AML-193 (cell line): ENCODE measurements at places on chromosomes 11 and 22.

DNA sequence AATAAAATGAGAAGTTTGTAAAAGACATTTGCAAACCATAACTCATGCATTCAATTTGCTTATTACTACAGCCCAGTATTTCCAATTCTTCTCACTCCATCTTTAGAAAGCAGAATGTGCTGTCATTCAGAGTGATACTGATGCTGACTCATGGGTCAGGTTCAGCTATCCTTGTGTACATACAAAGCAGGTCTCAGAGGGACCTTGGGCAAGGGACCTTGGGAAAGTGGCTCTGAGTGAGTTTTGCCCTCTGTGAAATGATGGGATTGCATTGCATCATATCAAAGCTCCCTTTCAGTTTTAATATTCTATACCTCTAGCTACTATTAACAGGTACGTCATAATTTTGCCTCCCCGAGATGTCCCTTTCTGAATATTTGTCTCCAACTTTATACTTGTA, 848.7 kb downstream of the OPCML start:
- DNase-seq, result no peak

- DNase-seq, result no peak
Measured at GRCh38 chr11:77174559-77174958, 46.5 kb downstream of the MYO7A start.

- no peak for DNase-seq
Measured at GRCh38 chr11:33377412-33378370, 120.5 kb downstream of the HIPK3 start.

GRCh38 chr22:37282385-37282677, at the start of gene CYTH4:
CYTH4 (plus strand) TSS chr22:37282508; CDS start chr22:37282570, 62 bp downstream.
- peak; percentile 55 for DNase-seq

DNA sequence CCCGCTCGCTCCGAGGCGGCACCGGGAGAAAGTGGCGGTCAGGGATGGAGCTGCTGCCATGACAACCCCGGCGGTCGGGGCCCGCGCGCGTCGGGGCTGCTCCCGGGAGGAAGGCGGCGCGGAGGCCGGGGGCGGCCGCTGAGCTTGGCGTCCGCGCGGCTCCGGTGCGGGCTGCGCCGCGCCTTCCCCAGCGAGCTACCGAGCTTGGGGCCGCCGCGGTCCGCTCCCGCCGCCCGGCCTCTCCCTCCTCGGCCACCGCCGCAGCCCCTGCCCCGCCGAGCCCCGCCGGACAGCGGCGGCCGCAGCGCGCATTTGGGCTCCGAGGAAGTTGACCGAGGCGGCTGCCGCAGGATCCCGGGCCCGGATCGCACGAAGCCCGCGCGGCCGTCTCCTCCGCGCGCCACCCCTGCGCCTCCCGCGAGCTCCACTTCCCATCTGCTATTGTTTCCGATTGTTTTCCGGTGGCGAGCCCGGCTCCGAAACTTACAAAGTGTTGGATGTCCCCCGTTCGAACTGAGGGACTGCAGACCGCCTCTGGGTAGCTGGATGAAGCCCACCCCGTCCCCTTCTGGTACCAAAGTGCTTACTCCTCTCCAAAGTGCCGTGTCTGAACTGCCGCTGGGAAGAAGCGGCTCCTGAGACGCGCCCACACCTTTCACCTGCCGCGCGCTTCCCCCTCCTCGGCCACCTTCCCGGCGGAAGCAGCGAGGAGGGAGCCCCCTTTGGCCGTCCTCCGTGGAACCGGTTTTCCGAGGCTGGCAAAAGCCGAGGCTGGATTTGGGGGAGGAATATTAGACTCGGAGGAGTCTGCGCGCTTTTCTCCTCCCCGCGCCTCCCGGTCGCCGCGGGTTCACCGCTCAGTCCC, 540.3 kb downstream of the NTM start:
- DNase-seq, result no peak

GRCh38 chr22:47030143-47030661, 267.8 kb downstream of the TBC1D22A start:
- no peak for DNase-seq

- no peak for DNase-seq
Measured at GRCh38 chr11:33317662-33318061, 60.5 kb downstream of the HIPK3 start.

DNA sequence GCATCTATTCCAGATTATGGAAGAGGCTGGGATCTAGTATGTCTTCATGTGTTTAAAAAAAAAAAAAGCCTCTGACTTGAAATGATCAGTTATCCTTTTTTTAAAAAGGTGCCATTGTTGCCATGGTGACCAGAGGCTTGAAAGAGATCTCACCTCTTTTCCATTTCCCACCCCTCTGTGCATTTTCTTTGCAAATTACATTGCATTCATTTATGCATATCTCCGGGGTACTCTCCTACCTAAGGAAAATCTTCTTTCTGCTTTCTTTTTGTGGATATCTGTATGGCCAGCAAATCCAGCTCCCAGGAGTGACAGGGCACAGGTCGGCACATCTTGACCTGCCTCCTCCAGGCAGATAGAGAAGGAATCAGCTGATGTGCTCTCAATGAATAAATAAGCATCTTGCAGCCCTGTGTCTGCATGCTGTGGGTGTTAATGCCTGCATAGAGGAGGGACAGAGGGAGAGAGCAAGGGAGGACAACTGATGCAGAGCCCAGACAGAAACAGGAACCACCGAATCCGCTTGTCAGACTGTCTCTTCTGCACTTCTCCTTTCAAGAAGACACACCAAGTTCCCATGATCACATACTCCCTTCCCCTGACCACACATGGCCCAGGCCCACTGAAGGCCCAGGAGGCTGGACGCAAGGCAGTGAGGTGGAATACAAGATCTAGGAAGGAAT, 50.9 kb downstream of the CWC15 start:
- DNase-seq, result peak; percentile 8

DNA sequence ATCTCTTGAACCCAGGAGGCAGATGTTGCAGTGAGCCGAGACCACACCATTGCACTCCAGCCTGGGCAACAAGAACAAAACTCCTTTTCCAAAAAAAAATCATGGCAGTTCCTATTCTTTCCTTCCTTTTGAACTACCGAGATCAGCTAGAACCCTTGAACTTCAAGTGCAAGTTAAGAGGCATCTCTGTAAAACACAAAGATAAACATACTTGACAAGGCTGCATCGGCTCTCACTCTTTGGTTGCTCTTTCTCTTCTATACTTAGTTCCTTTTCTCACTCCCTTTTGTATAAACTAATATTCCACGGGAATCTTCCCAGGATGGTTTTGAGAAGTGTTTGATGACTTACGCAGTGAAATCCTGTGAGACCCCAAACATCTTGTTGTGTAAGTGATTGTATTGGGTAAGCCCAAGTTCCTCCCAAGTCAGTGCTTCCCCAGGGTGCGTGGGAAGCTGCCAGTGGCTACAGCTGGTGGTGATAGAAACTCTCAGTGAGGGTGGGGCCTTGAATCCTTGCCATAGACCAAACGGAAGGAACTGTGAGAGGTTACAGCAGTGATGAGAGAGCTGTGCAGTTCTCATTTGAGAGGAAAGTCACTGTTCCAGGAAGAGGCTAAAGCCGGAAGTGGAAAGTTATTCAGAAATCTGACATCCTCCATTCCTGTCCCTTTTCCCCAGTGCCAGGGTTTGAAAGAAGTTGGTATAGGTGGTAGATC, 24.1 kb upstream of the CDC42EP2 start:
- peak; percentile 91 for DNase-seq

GRCh38 chr11:37320921-37321320, 722.9 kb upstream of the RAG2 start:
- DNase-seq, result no peak

DNA sequence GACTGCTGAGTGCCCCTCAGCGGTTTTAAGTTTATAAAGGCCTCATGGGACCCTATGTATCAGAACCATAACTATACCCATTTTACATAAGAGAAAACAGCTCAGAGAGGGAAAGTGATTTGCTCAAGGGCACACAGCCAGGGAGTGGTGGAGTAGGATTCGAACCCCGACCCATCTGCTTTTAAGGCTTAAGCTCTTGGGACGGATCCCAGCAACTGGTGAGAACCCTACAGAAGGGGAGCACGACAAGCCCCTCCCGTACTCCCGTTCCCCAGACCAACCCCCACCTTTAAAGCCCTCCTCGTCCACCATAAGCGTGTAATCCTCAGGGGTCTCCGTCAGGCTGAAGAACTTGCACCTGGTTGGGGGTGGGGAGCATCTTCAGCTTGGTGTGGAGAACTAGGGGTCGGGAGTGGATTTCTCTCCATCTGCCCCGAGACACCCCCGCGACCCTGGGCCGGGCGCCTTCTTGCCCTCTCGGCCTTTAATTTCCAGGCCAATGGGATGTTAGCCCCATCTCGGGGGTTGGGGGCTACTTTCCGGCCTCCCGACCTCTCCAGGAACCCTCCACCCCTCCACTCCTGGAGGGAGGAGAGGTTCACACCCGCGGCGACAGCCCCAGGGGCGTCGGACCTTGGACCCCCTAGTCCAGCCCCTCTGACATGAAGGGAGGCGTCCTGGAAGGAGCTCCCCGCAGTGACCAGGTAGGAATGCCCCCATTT, 725 bp downstream of the CASTOR1 start:
- no peak for DNase-seq

- peak; percentile 20 for DNase-seq
Measured at GRCh38 chr11:22539821-22540256, 85.8 kb downstream of the FANCF start.

- DNase-seq, result no peak
Measured at GRCh38 chr11:6925636-6926207, 504 bp upstream of the ZNF215 start.

DNA sequence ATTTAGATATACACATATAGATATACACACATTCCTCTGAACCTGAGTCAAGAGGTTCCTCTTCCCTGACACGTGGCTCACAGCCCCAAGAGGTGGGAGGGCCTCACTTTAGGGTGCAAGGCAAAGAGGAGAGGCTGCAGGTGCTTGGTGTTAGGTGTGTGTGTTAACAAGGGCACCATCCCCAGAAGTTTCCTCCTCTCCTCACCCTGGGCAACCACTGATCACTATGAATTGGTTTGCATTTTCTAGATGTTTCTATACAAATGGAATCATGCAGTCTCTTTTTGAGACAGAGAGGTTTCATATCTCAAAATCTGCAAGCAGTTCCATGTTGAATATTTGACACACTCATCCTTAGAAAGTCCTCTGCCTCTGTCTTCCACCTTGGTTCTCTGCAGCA, 120.9 kb upstream of the NECTIN1 start:
- no peak for DNase-seq

DNA sequence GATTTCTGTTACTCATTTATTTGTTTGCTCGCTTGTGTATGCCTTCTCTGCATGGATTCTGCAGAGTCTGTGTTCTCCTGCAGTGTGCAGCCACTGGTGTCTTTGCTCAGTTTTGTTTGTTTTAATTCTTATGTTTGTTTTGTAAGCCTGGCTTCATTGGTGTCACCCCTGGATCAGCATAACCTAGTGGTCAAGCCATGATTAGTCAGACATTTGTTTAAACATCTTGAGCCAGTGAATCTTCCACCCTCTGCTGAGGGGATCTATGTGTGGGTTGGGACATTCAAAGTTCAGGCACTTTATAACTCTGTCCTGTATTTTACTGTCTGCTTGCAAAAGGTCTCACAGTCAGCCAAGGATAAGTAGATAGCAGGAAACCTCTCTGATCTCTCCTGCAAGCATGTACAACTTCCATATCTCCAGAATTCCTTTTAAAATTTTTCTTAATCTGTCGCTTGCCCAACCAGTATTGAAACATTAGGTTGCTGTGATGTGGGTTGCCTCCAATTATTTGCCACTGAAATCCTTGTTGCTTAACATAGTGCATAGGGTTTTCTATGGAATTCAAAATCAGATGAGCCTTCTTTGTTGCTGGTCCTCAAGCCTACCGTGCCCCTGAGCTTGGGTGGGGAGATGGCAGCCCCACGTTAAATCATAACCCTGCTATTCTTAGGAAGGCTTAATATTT, 86.8 kb downstream of the KCNQ1OT1 start:
- DNase-seq, result no peak

- DNase-seq, result no peak
Measured at GRCh38 chr22:41713004-41713403, 13.7 kb downstream of the MEI1 start.

DNA sequence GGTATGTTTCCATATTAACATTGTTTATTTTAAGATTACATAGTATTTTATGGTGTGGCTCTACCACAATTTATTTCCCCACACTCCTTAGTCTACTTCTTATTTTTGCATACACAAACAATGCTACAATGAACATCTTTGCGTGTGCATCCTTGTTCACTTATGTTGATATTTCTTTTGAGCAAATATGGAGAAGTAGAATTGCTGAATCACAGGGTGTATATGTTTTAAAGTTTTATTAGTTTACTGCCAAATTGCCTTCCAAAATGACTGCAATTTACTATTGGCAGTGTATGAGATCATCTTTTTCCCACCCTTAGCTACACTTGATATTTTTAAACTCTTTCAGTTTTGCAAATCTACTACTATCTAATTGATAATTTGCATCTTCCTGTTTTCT, 38.7 kb upstream of the FAR1 start:
- no peak for DNase-seq

DNA sequence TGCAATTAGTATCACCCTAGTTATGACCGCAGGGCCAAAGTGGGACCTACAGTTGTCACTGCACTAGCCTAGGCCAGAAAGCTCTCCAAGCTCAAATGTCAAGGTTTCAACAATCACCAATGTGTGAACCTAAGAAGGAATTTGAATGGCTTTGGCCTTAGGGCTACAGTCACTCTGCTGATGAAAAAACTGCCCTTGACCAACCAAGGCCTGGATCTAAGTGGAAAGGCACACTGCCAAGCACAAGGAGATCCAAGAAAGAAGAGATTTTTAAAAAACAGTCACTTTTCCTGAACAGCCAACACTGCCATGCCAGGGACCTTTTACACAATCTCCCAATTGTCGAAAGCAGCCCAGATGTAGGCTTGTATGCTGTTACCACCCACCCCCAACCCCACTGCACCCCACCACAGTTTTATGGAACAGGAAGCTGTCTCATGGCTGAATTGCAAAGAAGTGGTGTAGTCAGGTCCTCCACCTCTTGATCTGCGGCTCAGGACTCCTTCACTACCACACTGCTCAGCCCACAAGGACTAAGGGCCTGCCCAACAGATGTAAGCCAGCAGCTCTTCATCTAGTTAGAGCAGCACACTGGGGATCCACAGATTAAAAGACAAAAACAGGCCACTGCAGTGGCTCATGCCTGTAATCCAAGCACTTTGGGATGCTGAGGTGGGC, 32.9 kb downstream of the SMCO4 start:
- no peak for DNase-seq

GRCh38 chr11:75592715-75593114, 30.7 kb downstream of the SERPINH1 start:
- no peak for DNase-seq

- no peak for DNase-seq
Measured at GRCh38 chr11:76796511-76797198, 13.5 kb downstream of the TSKU start.

- no peak for DNase-seq
Measured at GRCh38 chr11:69301081-69301454, 7.1 kb downstream of the MYEOV start.

GRCh38 chr11:1017269-1018005, 19.1 kb downstream of the MUC6 start:
- DNase-seq, result no peak

- DNase-seq, result no peak
Measured at GRCh38 chr11:77665240-77665965, 27.8 kb upstream of the CLNS1A start.
